Subcutaneous adipose tissue (tissue), 4 donors: ENCODE measurements at places on chromosomes 12 and 14. TPM values are rescaled to one million over a fixed set of nuclear protein-coding genes. Genes with fewer than 3 reads are reported as not detected.

The PTPRQ gene
- 5.5 TPM for total RNA-seq

The ANKRD33 gene
- not detected for total RNA-seq

The KRT78 gene
- total RNA-seq = not detected

The PRB2 gene
- not detected for total RNA-seq
